CD4-positive, alpha-beta T cell (primary cell): ENCODE measurements at places on chromosomes 1 and 21. TPM values are rescaled to one million over a fixed set of nuclear protein-coding genes. Genes with fewer than 3 reads are reported as not detected.

DNA sequence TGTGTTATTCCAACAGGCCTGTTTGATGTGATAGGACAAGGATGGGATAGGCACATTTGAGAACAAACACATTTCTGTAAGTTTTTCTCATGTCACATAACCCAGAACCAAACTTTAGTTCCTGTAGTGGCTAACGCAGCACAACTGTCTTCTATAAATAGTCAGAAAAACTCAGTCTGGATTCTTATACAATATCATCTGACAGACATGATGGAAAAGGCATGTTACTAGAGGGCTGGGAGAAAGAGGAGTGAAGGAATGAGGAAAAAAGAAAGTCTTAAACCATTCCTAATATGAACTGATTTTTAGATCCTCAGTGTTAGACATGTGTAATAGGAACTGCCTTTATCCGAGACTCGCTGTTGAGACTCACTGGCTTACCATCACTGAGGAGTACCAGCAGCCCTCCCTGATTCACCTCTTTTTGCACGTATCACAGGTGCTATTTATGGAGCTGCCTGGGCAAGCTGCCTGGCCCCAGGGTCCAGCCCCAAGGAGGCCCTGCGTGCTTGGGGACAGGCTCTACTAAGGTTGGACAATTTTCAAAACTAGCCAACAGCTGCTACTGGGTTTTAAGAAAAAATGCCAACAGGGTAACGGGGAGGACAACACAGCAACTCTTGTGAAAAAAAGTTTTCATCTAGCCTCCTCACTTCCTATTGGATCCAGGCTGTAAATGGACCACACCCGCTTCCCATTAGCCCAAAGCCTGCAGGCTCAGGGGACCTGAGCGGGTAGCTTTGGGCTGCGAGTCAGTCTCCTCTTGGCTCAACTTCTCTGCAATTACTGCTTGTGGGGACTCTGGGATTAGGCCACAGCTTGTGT, 30.7 kb upstream of the SERBP1 start:
- no peaks in the 10 kb centered on the region for H3K4me1 ChIP-seq
- no peaks in the 10 kb centered on the region for H3K36me3 ChIP-seq
- H3K27ac ChIP-seq = no peak overlapping the region

- H3K27me3 ChIP-seq = no peaks in the 10 kb centered on the region
- H3K36me3 ChIP-seq = no peaks in the 10 kb centered on the region
- no peak for DNase-seq
- H3K4me3 ChIP-seq = no peak overlapping the region
- no peak overlapping the region for H3K27ac ChIP-seq
- H3K4me1 ChIP-seq = no peaks in the 10 kb centered on the region
These were observed 56.0 kb upstream of the GCLM start for GRCh38 chr1:93965256-93965655.

DNA sequence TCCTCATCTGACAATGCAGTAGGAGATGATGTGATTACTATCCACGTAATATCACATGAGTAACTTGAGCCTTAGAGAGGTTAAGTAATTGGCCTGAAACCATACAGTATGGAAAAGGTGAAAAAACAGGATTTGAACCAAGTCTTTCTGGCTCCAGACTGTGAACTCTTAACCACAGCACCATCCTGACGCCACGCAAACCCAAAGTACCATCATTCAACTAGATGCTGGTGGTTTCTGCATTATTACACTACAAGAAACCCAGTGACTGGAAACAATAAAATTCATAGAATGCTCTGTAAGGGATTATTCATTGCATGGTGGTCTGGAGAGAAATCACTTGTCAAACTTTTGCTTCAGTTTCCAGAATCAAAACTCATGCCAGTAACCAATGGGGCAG, 90.7 kb downstream of the MAB21L3 start:
- no peak overlapping the region for H3K4me3 ChIP-seq
- no peak overlapping the region for H3K27ac ChIP-seq
- DNase-seq = no peak
- H3K4me1 ChIP-seq = no peaks in the 10 kb centered on the region
- no peaks in the 10 kb centered on the region for H3K36me3 ChIP-seq

DNA sequence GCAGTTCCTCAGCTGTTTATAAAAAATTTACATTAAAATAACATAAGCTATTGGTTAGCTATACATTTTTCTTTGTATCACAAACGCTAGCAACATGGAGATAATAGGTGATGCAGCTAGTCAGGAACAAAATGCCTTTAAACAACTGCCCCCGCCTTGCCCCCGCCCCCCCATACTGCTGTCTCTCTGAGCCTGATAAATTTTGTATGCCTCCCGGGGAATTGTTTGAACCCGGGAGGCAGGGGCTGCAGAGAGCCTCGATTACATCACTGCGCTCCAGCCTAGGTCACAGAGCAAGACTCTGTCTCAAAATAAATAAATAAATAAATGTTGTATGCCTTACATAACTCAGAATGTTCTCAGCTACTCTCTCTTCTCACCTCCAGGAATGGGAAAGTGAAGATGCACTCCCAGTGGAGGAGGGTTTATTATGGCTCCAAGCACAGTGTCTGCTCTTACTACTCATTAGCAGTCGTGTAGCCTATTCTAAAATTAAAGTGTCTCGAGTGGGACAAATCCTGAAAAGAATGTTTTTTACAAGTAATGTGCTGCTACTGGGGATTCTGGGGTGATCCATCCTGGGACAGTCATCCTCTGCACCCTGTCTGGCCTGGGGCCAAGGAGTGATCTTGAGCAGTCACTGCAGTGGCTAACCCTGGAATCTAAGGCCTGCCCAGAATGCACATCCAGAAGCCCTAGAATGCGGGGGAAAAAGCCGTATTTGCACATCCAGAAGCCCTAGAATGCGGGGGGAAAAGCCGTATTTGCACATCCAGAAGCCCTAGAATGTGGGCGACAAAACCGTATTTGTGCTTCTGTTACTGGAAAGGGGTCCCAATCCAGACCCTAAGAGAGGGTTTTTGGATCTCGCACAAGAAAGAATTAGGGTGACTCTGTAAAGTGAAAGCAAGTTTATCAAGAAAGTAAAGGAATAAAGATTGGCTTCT, 39.4 kb upstream of the ZNF496 start:
- DNase-seq = no peak
- no peak overlapping the region for H3K4me3 ChIP-seq
- H3K27ac ChIP-seq = no peak overlapping the region
- H3K4me1 ChIP-seq = peaks cover 7% of the 10 kb centered on the region
- H3K36me3 ChIP-seq = no peaks in the 10 kb centered on the region

- H3K27me3 ChIP-seq = peaks cover 3% of the 10 kb centered on the region
- H3K27ac ChIP-seq = no peak overlapping the region
- no peak for DNase-seq
- no peak overlapping the region for H3K4me3 ChIP-seq
- H3K36me3 ChIP-seq = no peaks in the 10 kb centered on the region
- H3K4me1 ChIP-seq = no peaks in the 10 kb centered on the region
These were observed 238.0 kb upstream of the TMEM51 start for GRCh38 chr1:14915356-14916054.

Gene MAEL
- total RNA-seq = not detected

Gene EEIG2
- total RNA-seq = 12.2 TPM

Gene LPGAT1
- 14.4 TPM for total RNA-seq

Gene CDK18
- 2.7 TPM for total RNA-seq

Gene ALX3
- total RNA-seq = not detected

Gene ZNF281
- total RNA-seq = 29.3 TPM
